ENCODE measurements at places on chromosomes 2 and 18.

DNA sequence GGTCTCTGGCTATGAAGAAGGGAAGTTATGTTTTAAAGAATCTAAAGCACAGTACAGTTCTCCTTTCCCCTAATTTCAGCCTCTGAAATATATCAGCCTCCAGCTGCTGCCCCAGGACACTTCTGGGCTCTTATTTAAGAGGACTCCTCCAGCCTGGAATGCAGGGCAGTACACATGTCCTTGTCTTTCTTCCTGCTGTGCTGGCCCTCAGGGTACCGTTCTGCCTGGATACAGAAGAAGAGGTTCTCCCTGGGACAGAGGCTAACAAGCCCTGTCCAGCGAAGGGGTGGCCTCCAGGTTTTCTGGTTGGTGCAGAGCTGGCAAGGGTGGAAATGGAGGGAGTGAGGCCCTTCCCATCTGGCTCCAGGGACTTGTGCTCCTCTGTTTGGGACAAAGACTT lies 22.1 kb downstream of the MLPH start:
- no peak for DNase-seq

- no peak for DNase-seq
Measured at GRCh38 chr18:45355944-45356520, 259.2 kb upstream of the SLC14A2 start.

GRCh38 chr2:112156152-112156986 lies 18.2 kb downstream of the FBLN7 start:
- no peak for DNase-seq

DNA sequence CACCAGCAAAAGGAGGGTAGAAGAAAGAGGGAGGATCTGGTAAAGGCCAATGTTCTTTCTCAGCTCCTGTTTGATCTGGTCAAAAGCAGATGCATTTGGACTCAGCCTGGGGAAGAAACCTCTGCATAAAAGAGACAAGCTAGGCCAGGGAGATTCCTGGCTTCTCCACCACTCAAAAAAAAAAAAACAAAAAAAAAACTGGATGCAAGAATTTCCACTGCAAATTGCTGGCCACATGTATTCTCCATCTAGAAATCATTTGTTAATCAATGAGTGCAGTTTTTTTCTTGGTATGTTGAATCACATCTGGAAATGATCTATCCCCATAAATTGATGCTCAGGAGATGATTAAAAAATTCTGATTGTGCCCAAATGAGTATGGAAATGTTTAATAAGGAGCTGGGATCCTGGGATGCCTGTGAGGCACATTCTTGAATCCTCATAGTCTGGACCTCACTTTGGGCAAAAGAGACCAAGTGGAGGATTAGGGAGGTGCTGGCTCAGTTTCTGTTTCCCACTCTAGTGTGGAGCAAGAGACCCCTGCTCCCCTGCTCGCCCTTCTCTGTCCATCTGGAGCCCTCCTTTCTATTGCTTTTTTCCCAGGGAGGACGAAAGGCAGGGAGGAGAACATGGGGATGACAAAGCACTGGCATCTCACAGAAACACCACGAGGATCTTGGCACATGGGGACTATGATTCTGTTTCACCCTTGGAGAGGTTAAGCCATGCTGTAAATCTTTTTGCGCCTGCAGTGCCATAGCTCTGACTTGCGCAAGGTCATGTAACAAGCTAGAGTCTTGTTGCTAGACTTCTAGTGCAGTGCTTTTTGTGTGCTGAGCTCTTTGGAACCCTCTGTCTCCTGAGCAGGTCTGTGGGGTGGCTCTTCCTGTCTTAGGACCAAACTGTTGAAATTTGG lies 57.6 kb downstream of the APOB start:
- DNase-seq = no peak

GRCh38 chr2:152564754-152565551 lies 152.3 kb downstream of the PRPF40A start:
- DNase-seq = no peak

GRCh38 chr2:5969303-5969702 lies 277.1 kb downstream of the SOX11 start:
- no peak for DNase-seq

GRCh38 chr18:50457639-50458038 lies 82.8 kb downstream of the SKA1 start:
- no peak for DNase-seq

DNA sequence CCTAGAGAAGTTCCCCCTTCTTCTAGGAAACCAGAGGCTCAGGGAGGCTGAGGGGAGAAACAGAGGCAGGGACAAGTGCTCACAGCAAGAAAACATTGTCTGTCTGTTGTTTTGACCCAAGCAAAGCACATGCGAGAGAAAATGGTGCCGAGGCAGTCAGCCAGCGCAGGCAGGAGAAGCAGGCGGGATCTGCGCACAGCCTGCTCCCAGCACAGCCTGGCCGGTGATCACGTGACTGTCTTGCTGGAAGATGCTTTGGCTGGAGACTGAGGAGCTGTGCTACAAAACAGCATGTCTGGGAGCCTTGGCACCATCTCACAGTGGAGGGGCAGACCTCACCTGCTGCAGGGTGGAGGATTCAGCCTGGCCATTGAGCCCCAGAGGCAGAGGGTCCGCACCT lies 93.7 kb upstream of the MYCN start:
- DNase-seq = no peak

DNA sequence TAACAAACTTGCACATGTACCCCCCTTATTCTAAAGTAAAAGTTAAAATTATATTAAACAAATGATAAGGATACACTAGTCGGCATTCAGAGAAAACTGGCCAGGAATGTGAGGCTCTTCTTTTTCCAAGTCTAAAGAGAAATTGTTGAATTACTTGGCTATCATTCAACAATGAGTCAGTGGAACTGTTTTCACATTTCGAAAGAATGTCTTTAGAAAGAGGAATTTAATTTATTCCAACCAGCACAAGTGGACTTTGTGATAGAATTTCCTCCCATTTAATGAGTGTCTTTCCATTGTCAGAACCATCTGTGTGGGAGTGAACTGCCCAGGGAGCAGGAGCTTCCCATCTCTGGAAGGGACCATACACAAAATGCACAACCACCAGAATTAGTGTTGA lies 792.2 kb downstream of the EPHA4 start:
- no peak for DNase-seq

DNA sequence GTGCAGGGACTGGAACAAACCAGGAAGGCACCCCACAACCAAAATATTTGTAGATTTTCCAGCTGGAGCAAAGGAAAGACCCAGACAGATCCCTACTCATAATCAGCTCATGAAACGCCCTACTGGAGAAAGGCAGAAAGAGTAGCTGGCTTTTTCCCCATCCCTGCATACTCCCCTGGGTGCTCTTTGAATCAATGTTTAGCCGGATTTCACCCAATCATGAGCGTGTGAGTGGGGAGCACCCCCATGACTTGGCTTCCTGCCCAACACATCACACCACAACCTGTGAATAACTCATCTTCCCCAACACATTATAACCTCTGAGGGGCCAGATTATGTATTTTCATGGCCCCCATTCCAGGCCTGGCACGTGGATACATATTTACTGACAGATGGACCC lies 35.1 kb upstream of the SLC14A1 start:
- no peak for DNase-seq

DNA sequence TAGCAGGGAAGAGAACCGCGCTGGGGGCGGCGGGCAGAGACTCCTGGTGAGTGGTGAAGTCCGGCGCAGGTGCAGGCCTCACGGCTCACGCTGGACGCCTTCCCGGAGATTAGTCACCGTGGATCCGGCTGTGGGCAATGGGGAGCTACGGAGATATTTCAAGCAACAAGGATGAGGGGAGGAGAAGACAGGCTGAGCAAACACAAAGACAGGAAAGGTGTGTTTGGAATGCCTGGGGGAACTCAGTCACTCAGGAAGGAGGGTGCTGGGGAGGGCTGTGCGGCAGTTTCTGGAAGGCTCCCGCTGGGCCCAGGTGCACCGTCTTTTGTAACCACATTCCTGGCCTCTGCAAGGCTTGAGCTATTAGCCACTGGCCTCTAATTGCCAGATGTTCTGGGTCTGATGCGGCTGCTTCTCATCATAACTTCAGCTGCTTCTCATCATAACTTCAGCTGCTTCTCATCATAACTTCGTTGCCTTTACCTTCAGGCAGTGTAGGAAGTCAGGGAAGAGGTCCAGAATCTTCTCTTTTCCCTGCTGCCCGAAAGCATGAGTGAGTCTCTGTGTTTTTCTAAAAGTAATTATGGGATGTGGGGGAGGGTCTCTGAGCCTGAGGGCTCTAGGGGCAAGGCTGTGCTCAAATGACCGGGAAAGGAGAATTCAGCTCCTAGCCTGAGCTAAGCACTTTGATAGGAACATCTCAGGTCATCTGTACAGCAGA lies 118.9 kb downstream of the PXDN start:
- DNase-seq = no peak

DNA sequence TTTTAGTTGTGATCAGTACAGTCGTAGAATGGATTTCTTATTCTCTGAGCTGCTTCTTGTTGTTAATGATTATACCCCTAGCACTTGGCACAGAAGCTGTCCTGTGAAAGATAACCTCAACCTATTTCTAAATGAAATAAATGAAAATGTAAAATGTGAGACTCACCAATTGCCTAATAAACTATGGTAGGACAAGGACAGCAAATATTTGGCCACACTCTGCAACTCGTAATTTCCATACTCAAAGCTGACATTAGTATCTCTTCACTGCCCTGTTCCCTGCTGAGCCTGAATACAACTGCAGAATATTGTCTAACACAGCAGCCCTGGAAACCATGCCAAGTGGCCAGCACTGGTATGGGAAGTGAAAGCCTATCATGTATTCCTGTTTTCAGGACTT lies 34.5 kb downstream of the TMEM182 start:
- DNase-seq = no peak

- DNase-seq = no peak
Measured at GRCh38 chr2:19504400-19505198, 146.2 kb upstream of the OSR1 start.

DNA sequence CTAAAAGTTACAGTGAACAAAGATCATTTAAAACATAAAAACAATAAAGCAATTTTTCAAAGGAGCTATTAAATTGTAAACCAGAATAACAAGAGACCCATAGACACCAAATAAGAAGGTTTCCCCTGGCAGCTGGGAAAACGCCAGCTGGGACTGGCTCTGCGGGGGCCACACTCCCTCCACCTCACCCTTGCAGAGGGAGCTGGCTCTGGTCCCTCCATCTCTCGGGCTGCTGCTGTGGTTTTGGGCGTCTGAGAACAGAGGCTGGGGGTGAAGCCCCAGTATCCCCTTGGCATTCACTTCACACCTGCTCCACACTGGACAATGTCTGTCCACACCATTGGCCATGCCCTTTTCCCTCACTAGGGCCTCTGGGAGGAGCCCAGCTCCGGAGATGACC lies 62.1 kb upstream of the OTOS start:
- no peak for DNase-seq

- no peak for DNase-seq
Measured at GRCh38 chr2:104734937-104735586, 118.9 kb upstream of the POU3F3 start.

DNA sequence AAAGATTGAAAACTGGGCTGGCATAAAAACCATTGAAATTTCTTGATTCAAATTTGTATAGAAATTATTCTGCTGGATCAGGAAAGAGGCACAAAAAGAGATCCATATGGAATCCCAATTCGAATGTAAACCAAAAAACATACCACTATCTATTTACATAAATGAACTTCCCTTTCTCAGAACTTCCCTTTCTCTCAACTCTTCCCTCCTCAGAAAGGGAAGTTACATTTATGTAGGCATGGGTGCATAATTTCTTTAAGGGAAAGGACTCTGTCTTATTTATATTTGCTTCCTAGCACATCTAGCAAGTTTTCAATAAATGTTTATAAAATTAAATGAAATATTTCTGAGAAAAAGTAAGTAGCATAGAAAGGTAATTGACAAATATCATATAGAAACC lies 398.1 kb upstream of the ATP5MC3 start:
- no peak for DNase-seq

DNA sequence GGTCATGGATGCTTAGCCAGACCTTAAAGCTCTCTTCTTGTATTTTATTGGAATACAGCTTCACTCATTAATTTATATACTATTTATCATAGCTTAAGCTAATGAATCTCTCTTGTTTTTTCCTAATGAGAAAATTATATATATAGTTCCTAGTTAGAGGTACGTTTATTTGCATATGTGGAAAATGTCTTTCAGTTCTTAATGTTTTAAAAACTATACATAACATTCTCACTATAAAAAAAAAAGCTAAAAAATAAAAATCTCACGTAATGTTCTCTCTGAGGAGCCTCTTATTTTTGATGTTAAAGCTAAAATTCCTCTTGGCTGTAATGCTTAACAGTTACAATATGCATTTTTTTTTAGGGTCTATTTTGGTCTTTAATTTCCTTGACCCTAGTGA lies 16.6 kb downstream of the UGP2 start:
- no peak for DNase-seq

GRCh38 chr2:210663631-210664089 lies 107.3 kb downstream of the CPS1 start:
- DNase-seq = no peak

- DNase-seq = no peak
Measured at GRCh38 chr18:48481092-48481491, 57.7 kb upstream of the CTIF start.

DNA sequence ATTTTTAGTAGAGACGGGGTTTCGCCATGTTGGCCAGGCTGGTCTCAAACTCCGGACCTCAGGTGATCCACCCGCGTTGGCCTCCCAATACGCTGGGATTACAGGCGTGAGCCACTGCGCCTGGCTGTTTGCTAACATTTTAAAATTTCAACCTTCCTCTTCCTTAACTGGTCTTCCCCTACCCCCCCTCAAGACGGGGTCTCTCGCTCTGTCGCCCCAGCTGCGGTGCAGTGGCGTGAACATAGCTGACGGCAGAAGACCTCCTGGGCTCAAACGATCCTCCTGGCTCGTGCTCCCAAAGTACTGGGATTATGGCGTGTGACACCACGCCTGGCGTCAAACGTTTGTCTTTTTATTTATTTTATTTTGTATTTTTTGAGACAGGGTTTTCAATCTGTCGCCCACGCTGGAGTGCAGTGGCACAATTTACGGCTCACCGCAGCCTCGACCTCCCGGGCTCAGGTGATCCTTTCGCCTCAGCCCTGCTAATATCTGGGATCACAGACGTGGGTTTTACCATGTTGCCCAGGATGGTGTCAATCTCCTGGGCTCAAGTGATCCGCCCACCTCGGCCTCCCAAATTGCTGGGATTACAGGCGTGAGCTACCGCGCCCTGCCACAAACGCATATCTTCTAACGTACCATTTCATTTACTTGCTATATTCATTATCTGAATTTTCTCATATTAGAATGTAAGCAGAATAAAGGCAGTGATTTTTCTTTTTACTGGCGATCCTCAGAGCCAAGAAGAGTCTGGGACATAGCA lies 984 bp upstream of the MSH2 start:
- no peak for DNase-seq

DNA sequence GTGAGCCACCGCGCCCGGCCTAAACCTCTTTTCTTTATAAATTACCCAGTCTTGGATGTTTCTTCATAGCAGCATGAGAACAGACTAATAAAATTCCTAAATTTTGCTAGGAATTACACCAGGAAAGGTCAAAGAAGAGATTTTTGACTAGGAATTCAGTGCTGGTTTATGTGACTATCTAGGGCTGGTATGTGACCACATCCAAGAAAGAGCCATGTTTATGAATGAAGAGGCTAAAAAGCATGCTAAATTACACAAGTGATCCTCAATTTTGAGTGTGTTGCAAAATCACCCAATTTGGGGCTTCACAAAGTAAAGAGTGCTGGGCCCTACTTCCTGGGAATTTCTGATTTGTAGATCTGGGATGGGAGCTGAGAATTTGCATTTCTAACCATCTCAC lies 123.6 kb downstream of the CSRNP3 start:
- no peak for DNase-seq
